ENCODE measurements at places on chromosomes 3 and 15.

GRCh38 chr15:25061808-25062550 lies 107.2 kb downstream of the SNRPN start:
- H3K27me3 ChIP-seq: no peaks in the 10 kb centered on the region
- H3K27ac ChIP-seq: no peak overlapping the region
- no peak for DNase-seq
- H3K4me3 ChIP-seq: no peak overlapping the region
- no peaks in the 10 kb centered on the region for H3K4me1 ChIP-seq

- no peak overlapping the region for H3K4me3 ChIP-seq
- H3K27ac ChIP-seq: no peak overlapping the region
- H3K27me3 ChIP-seq: no peaks in the 10 kb centered on the region
- DNase-seq: no peak
- H3K36me3 ChIP-seq: no peaks in the 10 kb centered on the region
Measured at GRCh38 chr3:132542577-132542976, 54.5 kb upstream of the ACKR4 start.

DNA sequence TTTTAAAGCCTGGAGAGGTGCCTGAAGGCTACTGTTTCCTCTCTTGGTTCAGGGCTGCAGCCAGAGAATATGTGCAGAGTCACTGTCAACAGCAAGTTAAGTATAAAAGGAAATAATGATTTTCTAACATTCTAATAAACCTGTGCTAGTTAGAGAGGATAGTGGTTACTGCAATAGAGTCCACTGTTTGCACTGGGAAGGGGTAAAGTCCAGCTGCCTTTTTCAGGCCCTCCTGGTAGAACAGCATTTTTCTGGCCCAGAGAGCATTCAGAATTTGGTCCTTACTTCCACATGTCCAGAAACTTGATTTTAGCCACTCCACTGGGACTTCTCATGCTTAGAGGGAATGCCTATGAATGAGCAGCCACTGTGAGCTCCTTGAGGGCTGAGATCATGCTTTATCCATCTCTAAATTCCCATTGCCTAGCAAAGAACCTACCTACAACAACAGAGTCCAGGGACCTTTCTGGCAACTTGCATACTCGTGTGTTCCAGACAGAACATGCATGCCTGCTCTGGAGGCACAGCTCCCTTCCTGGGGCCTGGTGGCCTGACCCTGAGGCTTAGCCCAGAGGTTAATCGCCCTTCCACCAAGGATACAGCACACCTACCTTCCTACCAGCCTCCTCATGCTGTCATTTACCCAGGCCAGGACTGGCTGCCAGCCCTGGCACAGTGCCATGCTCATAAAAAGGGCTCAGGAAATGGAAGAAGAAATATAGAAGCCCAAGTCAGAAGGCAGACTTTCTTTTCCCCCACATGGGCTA lies 50.3 kb upstream of the ATP13A3 start:
- no peaks in the 10 kb centered on the region for H3K36me3 ChIP-seq
- H3K4me3 ChIP-seq: no peak overlapping the region
- H3K4me1 ChIP-seq: no peaks in the 10 kb centered on the region
- no peak for DNase-seq
- H3K27me3 ChIP-seq: no peaks in the 10 kb centered on the region

GRCh38 chr3:86785386-86785785 lies 205.6 kb downstream of the VGLL3 start:
- no peaks in the 10 kb centered on the region for H3K27me3 ChIP-seq
- no peak overlapping the region for H3K27ac ChIP-seq
- H3K4me3 ChIP-seq: no peak overlapping the region
- no peaks in the 10 kb centered on the region for H3K36me3 ChIP-seq
- H3K4me1 ChIP-seq: no peaks in the 10 kb centered on the region
- DNase-seq: no peak

- no peak overlapping the region for H3K27ac ChIP-seq
- H3K4me3 ChIP-seq: no peak overlapping the region
- no peaks in the 10 kb centered on the region for H3K27me3 ChIP-seq
- no peaks in the 10 kb centered on the region for H3K36me3 ChIP-seq
Measured at GRCh38 chr3:171262431-171262830, 197.8 kb downstream of the TNIK start.

GRCh38 chr3:40753951-40754350 lies 229.2 kb downstream of the ZNF621 start:
- H3K27ac ChIP-seq: no peak overlapping the region
- no peaks in the 10 kb centered on the region for H3K4me1 ChIP-seq
- no peak overlapping the region for H3K4me3 ChIP-seq
- no peaks in the 10 kb centered on the region for H3K27me3 ChIP-seq
- DNase-seq: no peak

DNA sequence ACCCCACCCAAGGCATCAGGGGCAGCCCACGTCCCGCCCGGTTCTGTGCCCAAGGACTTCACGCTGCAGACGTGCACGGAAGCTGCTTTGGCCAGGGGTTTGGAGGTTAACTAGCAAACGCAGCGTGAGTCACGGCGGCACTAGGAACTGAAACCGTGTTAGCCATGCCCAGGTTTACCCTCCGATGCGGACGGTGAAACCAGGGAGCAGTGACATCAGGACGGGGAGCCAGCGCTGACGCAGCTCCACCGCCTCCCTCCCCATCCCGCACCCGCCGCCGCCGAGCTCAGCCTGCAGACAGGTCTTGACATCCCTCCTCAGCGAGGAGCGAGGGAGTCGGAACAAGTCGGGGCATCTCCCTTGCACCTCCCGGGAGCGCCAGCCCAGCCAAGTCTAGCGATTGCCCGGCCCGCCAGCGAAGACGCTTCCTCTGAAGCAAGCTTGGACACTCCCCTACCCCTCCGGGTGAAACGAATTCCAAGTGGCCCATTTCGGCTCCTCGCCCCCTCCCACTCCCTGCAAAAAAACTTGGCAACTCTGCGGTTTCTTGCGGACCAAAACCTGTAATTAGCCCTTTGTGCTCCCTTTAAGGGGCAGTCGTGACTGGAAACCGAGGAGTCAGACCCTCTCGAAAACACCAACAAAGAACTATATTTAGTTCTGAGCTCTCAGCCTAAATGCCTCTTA lies 1.4 kb upstream of the RAP2B start:
- H3K27ac ChIP-seq: no peak overlapping the region
- no peaks in the 10 kb centered on the region for H3K4me1 ChIP-seq
- H3K27me3 ChIP-seq: no peaks in the 10 kb centered on the region
- no peak for DNase-seq
- H3K4me3 ChIP-seq: peak overlapping the region; percentile 64

DNA sequence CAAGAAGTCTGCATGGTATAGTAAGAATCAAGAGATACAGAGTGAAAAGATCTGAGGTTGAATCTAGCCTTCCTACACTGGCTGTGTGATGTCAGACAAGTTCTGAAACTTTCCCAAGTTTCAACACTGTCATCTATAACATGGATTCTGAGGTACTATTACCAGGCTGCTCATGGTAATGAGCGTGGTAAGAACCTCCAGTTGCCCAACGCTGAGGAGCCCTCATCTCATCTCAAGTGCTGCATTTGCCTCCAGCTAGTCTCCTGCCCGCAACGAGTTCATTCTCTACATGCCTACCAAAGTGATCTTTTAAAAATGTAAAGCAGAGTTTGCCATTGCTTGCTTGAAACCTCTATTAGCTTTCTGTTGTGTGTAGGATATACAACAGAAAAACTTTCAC lies 168.1 kb downstream of the NEK11 start:
- H3K4me1 ChIP-seq: no peaks in the 10 kb centered on the region
- H3K27me3 ChIP-seq: no peaks in the 10 kb centered on the region
- DNase-seq: no peak
- no peak overlapping the region for H3K27ac ChIP-seq
- H3K4me3 ChIP-seq: no peak overlapping the region

- DNase-seq: no peak
- H3K4me3 ChIP-seq: no peak overlapping the region
- H3K36me3 ChIP-seq: no peaks in the 10 kb centered on the region
- no peaks in the 10 kb centered on the region for H3K4me1 ChIP-seq
- no peak overlapping the region for H3K27ac ChIP-seq
Measured at GRCh38 chr3:47877290-47877689, 74.4 kb downstream of the DHX30 start.

GRCh38 chr15:62059816-62060112 lies 483 bp downstream of the VPS13C start:
- no peaks in the 10 kb centered on the region for H3K4me1 ChIP-seq
- H3K4me3 ChIP-seq: peak overlapping the region; percentile 65
- no peak overlapping the region for H3K27ac ChIP-seq
- DNase-seq: no peak
- H3K27me3 ChIP-seq: no peaks in the 10 kb centered on the region
- H3K36me3 ChIP-seq: no peaks in the 10 kb centered on the region

DNA sequence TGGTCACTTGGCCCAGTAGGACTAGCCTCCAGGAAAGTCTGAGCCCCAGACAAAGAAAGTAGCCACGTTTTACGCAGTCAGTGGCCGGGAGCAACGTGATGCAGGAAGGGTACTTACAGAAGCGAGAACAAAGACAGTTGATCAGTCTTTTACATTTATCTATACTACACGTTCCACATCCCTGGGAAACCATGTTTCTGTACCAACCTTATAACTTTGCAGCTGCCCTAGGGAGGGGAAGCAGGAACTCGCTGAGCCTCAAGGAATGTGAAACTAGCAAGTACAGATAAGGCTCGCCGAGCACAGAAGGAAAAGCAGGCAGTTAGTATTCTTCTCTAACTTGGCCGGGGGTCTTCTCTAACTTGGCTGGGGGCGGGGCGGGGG lies 3.4 kb upstream of the KNL1 start:
- no peaks in the 10 kb centered on the region for H3K36me3 ChIP-seq
- H3K4me1 ChIP-seq: no peaks in the 10 kb centered on the region
- H3K27me3 ChIP-seq: no peaks in the 10 kb centered on the region
- H3K27ac ChIP-seq: no peak overlapping the region
- no peak for DNase-seq

- DNase-seq: no peak
- H3K27me3 ChIP-seq: no peaks in the 10 kb centered on the region
- no peak overlapping the region for H3K4me3 ChIP-seq
- peaks cover 2% of the 10 kb centered on the region for H3K4me1 ChIP-seq
- no peak overlapping the region for H3K27ac ChIP-seq
Measured at GRCh38 chr3:39216176-39216790, 23.9 kb upstream of the XIRP1 start.

- no peak for DNase-seq
- H3K36me3 ChIP-seq: no peaks in the 10 kb centered on the region
- H3K27me3 ChIP-seq: no peaks in the 10 kb centered on the region
- no peak overlapping the region for H3K4me3 ChIP-seq
- H3K4me1 ChIP-seq: no peaks in the 10 kb centered on the region
Measured at GRCh38 chr3:48067271-48067670, 51.1 kb upstream of the MAP4 start.

DNA sequence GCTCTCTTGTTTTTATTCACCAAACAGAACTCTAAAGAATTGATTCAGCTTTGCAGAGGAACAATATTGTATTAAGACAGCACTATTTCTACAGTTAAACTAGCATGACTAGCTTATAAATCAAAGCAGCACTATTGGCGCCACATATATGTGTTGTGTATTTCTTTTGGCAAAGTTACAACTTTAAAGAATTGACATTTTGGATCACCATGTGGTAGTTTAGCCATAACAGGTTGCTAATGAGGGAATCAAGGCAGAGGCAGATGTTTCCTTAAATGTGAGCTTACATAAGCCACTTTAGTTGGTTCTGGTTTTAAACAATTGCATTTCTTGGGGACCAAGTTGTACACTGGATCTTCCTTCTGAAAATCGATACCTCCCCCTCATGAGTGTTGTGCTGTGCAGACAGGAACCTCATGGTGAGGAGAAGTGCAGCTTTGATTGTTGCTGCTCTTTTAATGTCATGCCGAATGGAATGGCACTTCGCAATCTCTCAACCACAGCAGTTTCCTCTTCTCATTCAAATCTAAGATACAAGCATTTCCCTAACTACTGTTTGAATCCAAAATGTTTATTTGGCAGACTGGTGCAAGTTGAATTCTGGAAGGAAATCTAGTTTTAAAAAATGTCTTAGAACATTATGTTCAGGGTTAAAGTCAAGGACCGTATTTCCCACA lies 151.2 kb downstream of the MYRIP start:
- no peak overlapping the region for H3K27ac ChIP-seq
- no peaks in the 10 kb centered on the region for H3K4me1 ChIP-seq
- no peak overlapping the region for H3K4me3 ChIP-seq

- DNase-seq: peak; percentile 64
- H3K27me3 ChIP-seq: no peaks in the 10 kb centered on the region
- no peaks in the 10 kb centered on the region for H3K4me1 ChIP-seq
Measured at GRCh38 chr3:88203642-88204055, 53.9 kb downstream of the C3orf38 start.

- no peak overlapping the region for H3K27ac ChIP-seq
- H3K4me3 ChIP-seq: no peak overlapping the region
- no peak for DNase-seq
Measured at GRCh38 chr15:99412082-99412481, 153.7 kb upstream of the MEF2A start.

- no peaks in the 10 kb centered on the region for H3K36me3 ChIP-seq
- DNase-seq: no peak
- H3K27ac ChIP-seq: no peak overlapping the region
- no peaks in the 10 kb centered on the region for H3K4me1 ChIP-seq
Measured at GRCh38 chr3:55816794-55817576, 329.9 kb upstream of the WNT5A start.

DNA sequence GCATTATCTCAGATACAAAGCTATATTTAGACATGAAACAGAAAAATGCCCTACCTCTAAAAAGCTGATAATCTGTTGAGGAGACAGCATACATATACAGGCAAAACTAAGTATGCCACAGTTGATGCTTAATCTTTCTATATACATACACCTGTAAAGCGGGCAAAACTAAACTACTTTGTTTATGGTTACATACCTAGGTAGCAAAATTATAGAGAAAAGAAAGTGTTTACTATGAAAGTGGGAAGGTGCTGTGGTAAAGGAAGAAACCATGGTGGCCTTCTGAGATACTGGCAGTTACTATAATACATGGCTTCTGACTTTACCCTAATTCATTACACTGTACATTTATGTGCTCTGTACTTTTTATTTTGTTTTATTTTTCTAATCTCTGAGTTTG lies 36.0 kb upstream of the NR1I2 start:
- no peaks in the 10 kb centered on the region for H3K27me3 ChIP-seq
- no peak overlapping the region for H3K4me3 ChIP-seq
- H3K4me1 ChIP-seq: no peaks in the 10 kb centered on the region
- no peaks in the 10 kb centered on the region for H3K36me3 ChIP-seq

GRCh38 chr3:136862617-136863322 lies 762 bp downstream of the NCK1 start:
- peak overlapping the region; percentile 71 for H3K4me3 ChIP-seq
- no peaks in the 10 kb centered on the region for H3K36me3 ChIP-seq
- H3K4me1 ChIP-seq: 0 out of 2 replicates have a peak, but pooled peaks cover 1% of the 10 kb centered on the region
- no peak for DNase-seq
- H3K27ac ChIP-seq: no peak overlapping the region
- no peaks in the 10 kb centered on the region for H3K27me3 ChIP-seq

GRCh38 chr3:160226026-160226907 lies 1.0 kb downstream of the C3orf80 start:
- H3K27ac ChIP-seq: no peak overlapping the region
- DNase-seq: no peak
- no peaks in the 10 kb centered on the region for H3K36me3 ChIP-seq
- H3K4me3 ChIP-seq: peak overlapping the region; percentile 37
- no peaks in the 10 kb centered on the region for H3K4me1 ChIP-seq

Data from iPS DF 6.9 (cell line).